ENCODE measurements at places on chromosomes 2 and 18.

DNA sequence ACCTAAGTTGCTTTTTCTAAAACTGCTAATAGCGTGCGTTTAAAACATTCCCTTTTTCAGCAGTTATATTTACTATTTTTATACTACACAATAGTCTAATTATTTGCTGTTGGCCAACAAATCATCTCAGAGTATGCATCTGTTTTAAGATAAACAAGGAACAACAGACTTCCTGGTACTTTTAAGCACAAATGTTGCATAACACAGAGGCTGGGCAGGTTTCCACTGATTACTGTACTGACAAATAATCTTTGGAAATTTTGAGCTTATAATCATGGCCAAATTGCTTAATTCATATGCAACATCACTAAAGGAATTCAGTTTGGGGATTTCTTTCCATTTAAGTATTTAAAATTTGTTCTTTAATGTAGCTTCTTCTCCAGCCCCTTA is 737.4 kb upstream of the SALL3 start:
- no peak for DNase-seq

DNA sequence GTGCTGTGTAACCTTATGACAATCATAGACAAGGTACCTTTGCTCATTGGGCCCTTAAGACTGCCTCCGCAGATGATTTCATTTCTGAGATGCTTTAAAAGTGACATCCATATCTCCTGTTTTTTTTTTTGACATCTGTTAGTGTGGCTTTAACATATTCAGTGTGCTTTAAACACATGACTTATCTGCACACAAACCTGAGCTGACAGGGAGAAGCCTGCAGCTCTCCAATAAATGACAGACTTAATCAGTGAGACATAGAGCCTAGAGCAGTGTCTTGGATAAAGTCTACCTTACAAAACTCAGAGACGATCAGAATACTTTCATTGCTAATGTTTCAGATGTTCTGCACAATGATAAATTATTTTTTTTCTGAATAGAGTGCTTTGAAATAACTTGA is 130.7 kb downstream of the UBE2E3 start:
- DNase-seq: no peak

DNA sequence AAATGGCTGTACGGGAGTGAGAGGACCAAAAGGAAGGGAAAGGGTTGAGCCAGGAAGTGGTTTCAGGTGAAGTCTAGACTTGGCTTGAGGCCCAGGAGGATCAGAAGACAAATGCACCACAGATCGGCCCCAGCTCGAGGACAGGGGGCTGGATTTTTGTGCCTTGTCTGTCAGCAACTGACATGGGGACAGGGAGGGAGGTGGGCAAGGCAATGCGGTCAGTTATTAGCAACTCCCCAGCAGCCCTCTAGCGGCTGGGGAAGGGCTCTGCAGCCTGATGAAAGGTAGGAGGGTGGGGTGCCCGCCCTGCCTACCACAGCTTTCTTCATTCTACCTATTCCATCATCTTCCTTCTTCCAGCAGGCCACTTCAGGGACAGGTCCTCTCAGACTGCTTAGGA is 50.0 kb downstream of the CPO start:
- no peak for DNase-seq

DNA sequence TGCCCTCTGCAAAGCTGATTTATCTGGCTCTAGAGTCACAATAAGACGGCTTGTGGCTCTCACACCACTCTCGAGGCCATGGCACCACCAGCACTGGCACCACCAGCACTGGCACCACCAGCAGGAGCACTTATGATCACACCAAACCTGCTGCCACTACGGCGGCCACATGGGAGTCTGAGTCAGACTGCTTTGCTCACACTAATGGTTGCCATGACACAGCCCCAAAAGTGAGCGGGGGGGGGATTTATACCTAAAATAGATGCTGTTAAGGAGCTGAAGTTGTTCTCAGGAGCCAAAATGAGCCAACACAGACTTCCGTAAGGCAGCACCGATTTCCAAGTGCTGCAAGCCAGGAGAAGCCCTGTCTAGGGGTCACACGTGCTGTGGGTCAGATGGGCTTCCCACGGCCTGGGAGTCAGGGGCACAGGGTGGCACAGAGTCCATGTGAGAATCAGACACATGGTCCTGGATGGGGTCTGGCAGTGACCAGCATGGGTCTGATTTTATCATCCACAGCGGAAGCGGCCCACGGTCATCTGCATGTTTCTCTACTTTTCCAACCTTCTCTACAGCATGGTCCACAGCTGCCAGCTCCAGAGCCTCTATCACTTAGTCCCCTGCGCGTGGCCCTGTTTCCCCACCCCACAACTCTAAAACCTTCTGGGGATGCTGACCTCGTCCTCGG is 16.7 kb downstream of the DNMT3A start:
- no peak for DNase-seq

DNA sequence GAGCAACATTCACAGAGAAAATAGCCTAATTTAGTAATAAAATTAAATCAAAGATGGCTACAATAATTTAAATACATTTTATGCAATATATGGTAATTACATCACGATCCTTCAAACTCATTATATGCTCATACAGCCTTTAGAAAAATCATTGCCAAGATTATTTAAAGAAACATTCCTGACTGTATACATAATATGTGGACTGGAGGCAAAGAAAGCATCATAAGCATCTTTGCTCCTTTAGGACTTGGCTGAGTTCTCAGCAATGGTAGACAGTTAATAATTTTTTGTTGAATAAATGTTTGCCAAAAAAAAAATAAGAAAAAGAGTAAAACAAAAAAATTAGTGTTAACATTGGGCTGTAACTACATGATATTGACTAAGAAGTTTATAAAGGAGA is 26.9 kb downstream of the NCKAP5 start:
- no peak for DNase-seq

- no peak for DNase-seq
Observed at GRCh38 chr2:160650196-160651118, 156.8 kb upstream of the RBMS1 start.

DNA sequence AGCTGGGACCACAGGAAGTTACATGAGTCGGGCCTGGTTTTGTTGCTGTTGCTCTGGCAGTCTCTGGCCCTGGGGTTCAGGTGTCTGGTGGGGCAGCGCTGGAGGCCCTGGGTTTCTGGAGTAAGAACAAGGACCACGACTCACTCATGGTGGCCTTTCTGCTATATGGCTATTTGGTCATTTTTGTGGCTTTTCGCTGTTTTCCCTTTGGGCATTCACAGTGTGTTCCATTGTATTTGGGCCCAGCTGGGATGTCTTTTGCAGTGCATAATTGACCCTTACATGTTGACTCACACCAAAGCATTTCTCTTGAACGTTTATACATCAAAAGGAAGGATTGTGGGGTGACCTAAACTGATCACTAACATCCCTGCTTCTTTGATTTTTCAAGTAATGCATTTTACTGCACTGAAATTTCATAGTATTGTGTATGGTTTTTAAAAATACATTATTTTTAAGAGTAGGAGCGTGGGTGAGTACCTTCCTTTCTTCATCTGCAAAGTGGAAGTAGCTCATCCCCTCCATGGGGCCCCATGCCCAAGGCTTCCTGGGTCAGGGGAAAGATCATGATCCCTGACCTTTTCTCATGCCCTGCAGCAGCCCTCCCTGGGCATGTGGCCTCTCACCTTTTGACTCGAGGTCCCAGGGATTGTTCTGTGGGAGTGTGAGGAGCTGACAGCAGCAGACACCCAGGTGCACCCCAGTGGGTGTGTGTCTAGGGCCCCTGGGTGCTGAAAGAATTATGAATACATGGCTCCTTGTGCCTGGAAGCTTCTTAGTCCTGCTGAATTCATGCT is 225.5 kb downstream of the AGAP1 start:
- no peak for DNase-seq

DNA sequence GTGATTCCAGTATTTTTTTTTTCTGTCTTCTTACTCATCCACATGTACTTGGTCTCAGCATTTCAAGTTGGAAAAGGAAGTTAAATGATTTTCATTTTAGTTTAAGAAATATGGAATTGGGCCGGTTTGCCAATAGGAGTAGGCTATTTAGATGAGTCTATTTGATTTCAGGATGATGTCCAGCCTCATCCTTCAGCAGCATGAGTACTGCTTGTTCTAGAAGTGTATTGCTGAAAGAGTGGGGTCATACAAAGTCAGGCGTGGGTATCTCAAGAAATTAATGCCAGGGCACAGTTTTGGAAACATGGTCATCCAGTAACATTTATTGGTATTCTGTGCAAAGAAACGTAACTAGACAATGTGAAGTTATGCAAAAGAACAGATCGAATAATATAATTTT is 44.9 kb upstream of the MSTN start:
- DNase-seq: no peak

DNA sequence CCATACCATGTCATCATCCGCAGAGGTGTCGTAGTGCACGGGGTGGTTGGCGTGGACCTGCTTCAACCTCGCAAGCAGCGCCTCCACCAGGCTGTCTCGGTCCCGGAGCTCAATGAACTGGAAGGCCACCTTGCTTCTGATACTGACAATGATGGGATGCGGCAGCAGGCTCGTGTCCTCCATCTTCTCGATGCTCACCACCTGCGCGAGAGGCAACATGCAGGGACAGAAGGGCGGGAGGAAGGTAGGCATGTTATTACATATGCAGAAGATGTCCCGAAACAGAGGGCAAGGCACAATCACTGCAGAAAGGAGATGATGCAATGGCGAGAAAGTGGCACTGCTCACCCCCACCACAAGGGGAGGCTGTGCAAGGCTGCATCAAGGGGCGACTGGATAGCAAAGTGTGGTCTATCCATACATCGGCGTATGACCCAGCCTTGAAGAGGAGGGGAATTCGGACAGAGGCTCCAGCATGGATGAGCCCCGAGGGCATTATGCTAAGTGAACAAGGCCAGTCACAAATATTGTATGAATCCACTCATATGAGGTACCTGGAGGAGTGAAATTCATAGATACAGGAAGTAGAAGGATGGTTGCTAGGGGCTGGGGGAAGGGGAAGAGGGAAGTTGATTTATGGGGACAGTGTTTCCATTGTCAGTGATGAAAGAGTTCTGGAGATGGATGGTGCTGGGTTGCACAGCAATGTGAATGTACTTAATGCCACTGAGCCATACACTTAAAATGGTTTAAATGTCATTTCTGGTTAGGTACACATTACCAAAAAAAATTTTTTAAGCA is 36.6 kb downstream of the RPL31 start:
- no peak for DNase-seq

DNA sequence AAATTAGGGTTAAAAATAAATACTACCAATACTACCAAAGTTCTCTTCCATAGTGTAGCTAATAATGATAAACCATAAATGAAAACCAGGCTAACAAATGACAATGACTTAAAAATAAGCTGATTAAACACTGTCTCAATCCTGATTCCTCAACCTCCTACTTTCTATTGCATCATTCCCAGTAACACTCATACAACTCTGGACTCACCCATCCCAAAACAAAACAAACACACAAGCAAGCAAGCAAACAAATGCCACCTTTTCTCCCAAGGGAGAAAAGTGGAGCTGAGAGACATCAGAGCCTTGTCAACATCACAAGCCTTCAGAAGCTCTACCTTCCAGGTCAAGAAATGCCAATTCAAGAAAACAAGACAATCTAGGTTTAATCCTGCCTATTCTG is 620.7 kb downstream of the NYAP2 start:
- DNase-seq: no peak

GRCh38 chr2:156398176-156398575 is 38.0 kb upstream of the GPD2 start:
- DNase-seq: no peak

GRCh38 chr2:188494906-188495305 is 203.2 kb downstream of the GULP1 start:
- DNase-seq: no peak

GRCh38 chr2:66660804-66661203 is 225.9 kb downstream of the MEIS1 start:
- no peak for DNase-seq

- no peak for DNase-seq
Observed at GRCh38 chr18:21914739-21915319, 174.2 kb downstream of the MIB1 start.

- no peak for DNase-seq
Observed at GRCh38 chr2:134137182-134137611, 116.7 kb upstream of the MGAT5 start.

All from thymus (tissue), 14 donors.